NCI-H446 (cell line): ENCODE measurements at places on chromosomes 12 and 14.

- DNase-seq: no peak
These were observed 191.7 kb upstream of the DIO2 start for GRCh38 chr14:80403036-80403435.

GRCh38 chr14:72643317-72643801 lies 250.5 kb downstream of the DPF3 start:
- DNase-seq: no peak

- DNase-seq: no peak
These were observed 22.3 kb upstream of the PLEKHH1 start for GRCh38 chr14:67510836-67511235.

DNA sequence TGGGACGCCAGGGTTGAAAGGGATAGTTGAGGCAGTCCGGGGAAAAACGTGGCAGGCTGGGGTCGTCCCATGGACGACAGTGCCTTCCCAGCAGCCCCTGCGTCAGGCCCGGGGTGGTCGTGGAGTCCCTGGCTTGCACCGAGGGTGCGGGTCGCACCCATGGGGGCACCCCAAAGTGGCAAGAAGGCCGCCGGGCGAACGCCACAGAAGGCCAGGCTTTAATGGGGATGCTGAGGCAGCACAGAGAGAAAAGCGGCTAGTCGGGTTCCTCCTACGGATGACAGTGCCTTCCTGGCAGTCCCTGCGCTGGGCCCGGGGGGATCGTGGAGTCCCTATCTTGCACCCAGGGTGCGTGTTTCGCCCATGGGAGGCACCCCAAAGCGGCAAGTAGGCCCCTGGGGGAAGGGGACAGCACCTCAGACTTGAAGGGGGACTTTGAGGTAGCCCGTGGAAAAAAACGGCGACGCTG lies 158.6 kb upstream of the ALG10B start:
- no peak for DNase-seq

DNA sequence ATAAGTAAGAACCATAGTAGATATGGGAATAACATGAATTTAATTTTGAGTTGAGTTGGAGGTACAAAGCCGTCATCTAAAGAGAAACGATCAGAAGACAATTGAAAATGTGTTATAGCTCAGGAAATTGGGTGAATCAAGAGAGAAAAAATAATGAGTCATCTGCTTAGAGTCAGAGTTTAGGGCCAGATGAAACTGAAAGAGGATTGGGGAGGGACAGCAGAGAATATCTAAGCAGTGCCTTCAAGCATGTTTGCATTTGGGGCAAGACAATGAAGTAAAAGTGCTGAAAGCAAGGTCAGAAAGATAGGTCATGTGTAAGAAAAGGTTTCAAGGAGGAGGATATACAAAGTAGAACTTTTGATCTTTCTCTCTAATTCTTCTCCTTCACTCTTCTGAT lies 49.4 kb downstream of the SLC15A5 start:
- no peak for DNase-seq

DNA sequence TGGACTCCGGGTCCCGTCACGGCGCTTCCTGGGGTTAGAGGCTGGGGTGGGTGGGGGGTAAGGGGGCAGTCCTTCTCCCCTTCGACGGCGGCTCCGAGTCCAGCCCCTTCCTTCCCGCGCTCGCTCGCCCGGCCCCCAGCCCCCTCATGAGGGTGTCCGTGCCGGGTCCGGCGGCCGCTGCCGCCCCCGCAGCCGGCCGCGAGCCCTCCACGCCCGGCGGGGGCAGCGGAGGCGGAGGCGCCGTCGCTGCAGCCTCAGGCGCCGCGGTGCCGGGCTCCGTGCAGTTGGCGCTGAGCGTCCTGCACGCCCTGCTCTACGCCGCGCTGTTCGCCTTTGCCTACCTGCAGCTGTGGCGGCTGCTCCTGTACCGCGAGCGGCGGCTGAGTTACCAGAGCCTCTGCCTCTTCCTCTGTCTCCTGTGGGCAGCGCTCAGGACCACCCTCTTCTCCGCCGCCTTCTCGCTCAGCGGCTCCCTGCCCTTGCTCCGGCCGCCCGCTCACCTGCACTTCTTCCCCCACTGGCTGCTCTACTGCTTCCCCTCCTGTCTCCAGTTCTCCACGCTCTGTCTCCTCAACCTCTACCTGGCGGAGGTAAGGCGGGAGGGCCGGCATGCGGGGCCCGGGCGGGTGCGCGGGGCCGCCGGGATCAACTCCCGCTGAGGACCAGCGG lies 500 bp downstream of the GPR137C start:
- DNase-seq: no peak

GRCh38 chr14:100297320-100298300 lies 8.6 kb downstream of the SLC25A29 start:
- peak; percentile 27 for DNase-seq

DNA sequence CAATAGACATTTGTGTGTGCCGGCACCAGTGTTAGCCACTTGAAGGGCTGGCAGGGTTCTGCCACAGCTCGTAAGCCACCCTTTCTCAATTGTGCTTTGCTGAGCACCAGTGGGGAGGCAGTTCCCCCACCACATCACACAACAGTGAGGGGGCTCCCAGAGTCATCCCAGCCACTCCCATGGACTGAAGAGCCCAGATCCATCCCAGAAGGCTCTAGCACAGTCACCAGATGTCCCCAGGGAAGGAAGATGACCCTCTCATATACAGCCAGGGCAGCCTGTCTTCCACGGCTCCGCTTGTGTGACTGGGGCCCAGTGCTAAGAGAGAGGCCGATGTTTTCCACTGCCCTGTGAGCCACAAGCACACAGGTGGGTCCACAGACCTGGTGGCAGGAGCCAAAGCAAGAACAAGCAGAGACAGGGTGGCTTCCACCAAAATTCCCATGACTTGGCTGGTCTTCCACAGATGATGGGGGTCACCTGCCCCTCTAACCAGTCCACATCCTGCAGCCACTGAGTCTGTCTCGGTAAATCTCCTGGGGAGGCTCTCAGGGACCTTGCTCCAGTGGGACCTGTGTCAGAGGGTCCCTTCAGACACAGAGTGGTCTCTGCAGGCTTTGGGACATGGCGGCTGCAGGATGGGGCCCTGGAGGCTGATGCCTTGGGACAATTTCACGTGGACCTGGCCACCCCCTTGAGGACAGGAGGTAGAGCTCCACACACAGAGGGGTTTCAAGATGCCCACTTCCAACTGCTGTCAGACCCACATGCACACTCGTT lies 71.9 kb upstream of the DDX11 start:
- DNase-seq: no peak

DNA sequence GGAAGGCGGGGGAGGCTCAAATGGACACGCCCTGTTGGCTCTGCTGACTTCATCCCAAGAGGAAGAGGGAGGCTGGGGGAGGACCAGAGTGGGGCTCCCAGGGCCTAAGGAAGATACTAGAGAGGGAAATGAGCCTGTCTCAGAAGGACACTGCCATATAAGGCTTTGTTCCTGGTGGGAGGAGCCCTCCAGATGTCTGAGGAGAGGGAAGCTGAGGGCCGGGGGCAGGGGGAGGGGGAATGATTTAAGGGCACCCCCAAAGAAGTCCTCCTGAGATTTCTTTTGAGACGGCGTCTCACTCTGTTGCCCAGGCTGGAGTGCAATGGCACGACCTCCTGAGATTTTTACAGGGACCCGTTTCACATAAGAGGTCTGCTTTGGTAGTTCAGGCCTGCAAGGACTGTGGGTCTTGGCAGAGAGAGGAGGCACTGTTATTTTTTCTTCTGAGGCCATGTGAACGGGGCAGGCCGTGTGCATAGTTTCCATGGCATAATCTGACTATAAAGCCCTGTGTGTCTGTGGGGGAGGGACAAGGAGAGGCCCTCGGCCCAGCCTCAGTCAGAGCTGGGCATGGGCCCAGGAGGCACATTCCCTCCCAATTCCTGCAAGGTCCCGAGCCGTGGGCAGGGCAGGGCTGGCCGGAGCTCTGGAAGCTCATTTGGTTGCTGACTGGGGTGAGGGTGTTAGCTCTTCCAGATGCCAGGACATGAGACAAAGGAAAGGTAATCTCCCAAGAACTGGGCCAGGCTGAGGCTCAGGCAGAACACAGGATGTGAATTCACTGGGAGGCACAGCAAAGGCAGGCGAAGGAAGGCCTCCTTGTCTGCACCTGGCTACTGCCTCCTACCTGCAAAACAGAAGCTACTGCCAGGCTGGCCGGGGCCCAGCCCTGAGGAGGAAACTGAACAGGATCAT lies 22.2 kb upstream of the PLEKHG3 start:
- DNase-seq: no peak

GRCh38 chr14:20679907-20680306 lies 4.5 kb upstream of the RNASE4 start:
- peak; percentile 66 for DNase-seq

DNA sequence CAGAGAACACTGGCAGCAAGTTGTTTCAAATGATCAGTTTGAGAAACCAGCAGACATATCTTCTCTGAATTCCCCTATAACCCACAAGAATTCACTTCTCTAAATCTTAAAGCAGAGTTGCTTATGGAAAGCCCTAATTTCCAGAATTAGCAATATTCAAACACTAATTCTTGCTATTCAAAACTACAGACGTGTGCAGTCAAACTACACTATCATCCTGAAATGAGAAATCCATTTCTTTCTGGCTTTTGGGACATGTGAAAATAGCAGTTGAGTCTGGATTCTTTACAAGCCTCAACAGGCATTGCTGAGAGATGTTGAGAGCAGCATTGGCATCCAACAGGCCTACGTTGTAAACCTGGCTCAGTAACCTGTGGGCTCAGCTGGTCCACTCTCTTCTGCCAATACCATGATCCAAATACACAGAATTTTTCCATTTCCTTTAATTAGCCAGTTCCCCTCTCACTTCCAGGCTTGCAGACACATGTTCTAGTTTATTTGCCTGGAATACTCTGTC lies 74.6 kb upstream of the TMTC1 start:
- DNase-seq: peak; percentile 38

- DNase-seq: no peak
These were observed 134.1 kb downstream of the PPM1H start for GRCh38 chr12:62800707-62801400.

- no peak for DNase-seq
These were observed 205.1 kb upstream of the ABCD2 start for GRCh38 chr12:39824505-39825212.

DNA sequence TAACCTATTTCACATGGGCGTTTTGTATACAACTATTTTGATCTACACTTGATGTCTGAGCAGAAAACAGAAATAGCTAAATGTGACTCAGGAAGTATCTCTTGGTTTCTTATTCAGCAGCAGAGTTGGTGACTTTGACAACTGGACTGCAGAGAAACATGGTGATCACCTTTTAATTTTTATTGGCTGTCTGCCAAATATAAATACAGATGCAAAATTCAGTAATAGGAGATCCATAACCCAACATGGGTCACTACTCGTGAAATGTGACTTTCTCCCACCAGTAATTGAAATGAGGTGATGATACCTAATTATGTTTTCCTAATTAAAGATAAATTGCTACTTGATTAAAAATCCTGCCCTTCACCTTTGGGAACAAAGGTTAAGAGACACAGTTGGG lies 487.1 kb downstream of the NELL2 start:
- DNase-seq: peak; percentile 4

- no peak for DNase-seq
These were observed 640.1 kb upstream of the MIS18BP1 start for GRCh38 chr14:45893127-45893526.

DNA sequence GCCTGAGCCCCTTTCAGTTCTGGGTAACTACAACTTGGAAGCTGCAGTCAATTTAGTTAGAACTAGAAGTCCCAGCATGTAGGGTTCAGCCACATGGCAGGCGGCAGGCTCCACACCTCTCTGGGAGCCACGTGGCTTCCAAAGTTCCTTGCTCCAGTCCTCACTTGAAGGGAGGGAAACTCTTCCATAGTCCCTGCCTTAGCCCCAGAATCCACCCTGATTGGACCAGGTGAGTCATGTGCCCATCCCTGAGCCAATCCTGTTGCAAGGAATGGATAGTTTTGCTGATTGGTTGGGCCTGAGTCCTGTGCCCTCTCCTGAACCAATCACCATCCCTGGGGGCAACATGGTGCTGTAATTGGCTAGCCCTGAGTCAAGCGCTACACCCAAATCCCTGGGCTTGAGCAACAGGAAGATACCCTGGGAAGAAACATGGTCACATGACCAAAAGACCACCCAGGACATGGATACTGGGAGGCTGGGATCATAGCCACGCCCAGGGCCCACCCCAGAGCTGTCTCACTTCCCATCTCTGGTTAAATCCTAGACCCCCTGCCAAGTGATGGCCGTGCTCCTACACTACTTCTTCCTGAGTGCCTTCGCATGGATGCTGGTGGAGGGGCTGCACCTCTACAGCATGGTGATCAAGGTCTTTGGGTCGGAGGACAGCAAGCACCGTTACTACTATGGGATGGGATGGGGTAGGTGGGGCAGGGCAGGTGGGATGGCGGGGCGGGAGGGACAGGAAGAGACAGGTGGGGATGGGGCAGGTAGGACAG lies 154.7 kb downstream of the ADGRD1 start:
- DNase-seq: no peak

- DNase-seq: no peak
These were observed 14.6 kb downstream of the TESC start for GRCh38 chr12:117084405-117085317.

DNA sequence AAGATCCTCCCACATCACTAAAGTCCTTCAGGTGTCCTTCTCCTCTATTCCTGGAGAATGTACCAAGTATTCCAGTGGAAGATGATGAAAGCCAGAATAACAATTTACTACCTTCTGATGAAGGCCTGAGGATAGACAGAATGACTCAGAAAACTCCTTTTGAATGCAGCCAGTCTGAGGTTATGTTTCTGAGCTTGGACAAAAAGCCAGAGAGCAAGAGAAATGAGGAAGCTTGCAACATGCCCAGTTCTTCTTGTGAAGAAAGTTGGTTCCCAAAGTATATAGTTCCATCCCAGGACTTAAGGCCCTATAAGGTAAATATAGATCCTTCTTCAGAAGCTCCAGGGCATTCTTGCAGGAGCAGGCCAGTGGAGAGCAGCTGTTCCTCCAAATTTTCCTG lies 54.6 kb upstream of the HELB start:
- DNase-seq: no peak

DNA sequence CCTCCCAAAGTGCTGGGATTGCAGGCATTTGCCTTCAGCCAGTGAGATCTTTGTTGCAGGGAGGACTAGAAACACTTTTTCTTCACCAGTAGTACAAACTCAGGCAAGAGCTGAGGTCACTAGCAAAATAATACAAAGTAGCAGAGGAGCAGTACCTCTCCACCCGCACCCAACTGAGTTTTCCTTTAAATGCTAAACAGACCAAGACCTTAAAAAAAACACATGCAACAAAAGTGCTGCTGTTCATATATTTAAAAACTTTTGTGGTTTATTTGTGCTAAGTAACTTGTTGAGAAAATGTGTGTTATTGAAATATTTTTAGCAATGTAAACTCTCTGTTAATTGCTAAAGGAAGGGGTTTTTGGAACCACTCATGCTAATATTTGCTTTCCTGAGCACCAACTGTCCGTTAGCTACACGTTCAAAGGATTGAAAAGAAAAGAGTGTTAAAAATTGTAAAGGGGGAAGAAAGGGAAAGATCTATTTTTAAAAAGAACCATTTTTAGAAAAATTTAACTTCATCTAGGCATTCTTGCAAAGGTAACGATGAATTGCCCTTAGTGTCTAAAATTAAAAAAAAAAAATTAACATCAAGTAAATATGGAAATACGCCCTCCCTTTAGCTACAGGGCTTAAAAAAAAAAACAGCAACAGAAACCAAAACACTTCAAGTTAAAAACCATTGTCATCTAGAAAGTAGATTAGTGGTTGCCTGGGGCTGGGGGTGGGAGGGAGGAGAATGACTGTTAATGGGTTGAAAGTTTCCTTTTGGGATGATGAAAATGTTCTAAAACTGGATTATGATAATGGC lies 114.0 kb upstream of the KRAS start:
- no peak for DNase-seq

GRCh38 chr14:73236752-73237218 lies 521 bp upstream of the PAPLN start:
- no peak for DNase-seq

GRCh38 chr14:61644834-61645233 lies 50.5 kb upstream of the HIF1A start:
- no peak for DNase-seq

GRCh38 chr12:4215229-4216186 lies 58.1 kb upstream of the CCND2 start:
- no peak for DNase-seq
